Activated T-cell treated with anti-CD3 and anti-CD28 coated beads for 4 hours (primary cell): ENCODE measurements at places on chromosomes 1 and 21.

GRCh38 chr1:236257216-236257615, 24.5 kb downstream of the ERO1B start:
- DNase-seq: no peak

DNA sequence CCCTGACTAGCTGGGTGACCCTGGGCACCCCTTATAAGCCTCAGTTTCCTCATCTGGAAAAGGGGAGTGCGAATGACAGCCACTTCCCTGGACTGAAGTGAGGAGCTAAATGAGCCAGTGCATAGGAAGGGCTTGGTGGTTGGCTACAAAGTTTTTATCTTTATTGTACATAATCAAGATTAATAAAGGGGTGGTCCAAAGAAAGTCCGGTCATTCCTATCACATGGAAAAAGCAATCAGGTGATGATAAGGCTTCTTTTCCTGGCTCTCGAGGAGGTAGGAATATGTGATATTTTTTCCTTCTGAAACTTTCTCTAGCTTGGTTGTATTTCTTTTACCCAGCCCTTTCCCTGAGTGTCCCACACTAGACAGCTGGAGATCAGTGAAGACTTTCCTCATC, 56.5 kb downstream of the TMCO4 start:
- no peak for DNase-seq

- no peak for DNase-seq
These were observed 39.6 kb downstream of the KIF1B start for GRCh38 chr1:10249808-10250457.

DNA sequence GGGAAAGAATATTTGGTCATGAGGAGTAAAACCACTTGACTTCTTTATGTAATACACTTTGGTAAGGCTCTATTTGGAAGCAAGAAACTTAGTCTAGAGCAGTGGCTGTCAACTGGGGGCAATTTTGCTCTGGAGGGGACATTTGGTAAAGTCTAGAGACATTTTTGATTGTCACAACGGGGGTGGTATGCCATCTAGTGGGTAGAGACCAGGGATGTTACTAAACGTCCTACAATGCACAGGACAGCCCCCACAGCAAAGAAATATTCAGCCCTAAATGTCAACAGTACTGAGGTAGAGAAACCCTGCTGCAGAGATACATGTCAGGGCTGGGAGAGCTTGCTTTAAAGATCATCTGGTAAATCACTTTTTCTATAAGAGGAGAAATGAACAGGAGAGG, 13.5 kb downstream of the FUCA1 start:
- no peak for DNase-seq

- DNase-seq: no peak
These were observed 126.6 kb downstream of the PSMG1 start for GRCh38 chr21:39056636-39057035.

GRCh38 chr21:14530592-14530991, 15.5 kb downstream of the SAMSN1 start:
- DNase-seq: no peak

DNA sequence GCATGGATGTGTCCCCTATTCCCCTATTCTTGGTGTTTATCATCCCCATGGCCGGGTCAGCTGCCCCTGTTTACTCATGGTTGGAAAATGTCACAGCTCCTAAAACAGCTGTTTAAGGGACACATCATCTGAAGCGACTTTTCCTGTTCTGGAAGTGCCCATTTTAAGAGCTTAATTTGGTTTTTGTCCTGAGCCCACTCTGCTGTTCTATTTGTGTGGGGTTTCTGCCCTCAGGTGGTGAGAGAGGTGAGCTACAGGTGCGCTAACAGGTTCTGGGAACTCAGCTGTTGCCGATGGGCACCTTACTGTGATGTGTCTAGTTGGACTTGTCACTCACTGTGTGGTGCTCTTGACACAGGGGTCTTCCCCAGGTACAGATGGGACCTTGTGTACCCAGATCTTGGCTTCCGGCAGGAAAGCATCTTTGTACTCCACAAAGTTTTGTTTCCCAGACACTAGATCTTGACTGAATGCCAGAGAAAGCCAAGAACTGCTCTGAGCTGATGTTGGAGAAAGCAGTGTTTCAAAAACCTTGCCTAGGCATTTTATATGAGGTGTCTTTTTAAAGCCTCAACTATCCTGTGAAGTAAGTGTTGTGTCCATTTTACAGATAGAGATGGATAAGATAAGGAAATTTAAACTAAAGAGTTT, 59.0 kb upstream of the CD1D start:
- no peak for DNase-seq

GRCh38 chr1:39898648-39899603, 2.8 kb downstream of the MYCL start:
- no peak for DNase-seq

DNA sequence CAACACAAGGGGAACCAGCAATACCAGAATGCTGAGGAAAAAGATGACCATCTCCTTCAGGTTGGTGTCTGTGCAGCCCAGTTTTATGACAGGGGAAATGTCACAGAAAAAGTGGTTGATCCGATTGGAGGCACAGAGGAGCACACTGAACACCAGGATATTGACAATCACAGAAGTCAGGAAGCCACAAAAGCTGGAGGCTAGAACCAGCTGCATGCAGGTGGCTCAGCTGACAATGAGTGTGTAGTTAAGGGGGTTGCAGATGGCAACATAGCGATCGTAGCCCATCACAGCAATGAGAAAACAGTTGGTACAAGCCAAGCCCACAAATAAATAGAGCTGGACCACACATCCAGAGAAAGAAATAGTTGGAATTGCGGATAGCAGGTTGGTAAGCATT, 16.3 kb upstream of the OR10K1 start:
- no peak for DNase-seq

DNA sequence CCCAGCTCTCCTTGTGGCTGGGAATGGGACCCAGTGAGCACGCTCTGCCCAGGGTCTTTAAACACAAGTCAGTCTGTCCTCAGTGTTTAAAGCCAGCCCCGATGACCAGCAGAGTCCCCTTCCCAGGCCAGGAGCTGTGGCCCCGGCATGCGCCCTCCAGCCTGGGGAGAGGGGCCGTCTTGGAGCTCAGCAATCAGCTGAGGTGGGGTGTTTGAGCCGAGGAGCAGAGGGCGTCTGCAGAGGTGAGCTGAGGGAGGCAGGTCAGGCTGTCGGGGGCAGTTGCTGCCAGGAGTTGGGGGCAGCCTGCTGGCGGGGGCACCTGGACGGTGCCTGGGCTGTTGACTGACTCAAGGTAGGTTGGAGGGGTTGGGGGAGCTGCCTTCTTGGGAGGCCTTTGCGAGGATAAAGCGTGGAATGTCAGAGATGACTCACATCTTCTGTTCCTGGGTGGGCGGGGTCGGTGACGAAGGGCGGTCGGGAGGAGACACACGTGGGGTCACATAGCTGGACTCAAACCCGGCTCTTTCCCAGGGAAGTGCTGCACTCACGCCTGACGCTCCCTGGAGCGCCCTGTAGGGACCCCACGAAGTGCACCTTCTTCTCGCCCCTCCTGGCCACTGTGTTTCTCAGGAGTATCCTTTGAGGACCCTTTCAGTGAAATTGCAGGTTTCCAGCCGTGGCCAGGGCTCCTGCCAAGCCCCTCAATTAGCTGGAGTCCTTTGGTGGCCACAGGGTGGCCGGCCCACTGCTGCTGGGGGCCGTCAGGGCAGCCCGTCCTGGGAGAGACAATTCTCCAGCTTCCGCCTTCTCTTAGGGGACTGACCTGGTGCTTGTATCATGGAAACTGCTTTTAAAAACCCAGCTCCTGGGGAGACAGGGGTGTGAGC, 86.2 kb downstream of the SIK1 start:
- DNase-seq: no peak

DNA sequence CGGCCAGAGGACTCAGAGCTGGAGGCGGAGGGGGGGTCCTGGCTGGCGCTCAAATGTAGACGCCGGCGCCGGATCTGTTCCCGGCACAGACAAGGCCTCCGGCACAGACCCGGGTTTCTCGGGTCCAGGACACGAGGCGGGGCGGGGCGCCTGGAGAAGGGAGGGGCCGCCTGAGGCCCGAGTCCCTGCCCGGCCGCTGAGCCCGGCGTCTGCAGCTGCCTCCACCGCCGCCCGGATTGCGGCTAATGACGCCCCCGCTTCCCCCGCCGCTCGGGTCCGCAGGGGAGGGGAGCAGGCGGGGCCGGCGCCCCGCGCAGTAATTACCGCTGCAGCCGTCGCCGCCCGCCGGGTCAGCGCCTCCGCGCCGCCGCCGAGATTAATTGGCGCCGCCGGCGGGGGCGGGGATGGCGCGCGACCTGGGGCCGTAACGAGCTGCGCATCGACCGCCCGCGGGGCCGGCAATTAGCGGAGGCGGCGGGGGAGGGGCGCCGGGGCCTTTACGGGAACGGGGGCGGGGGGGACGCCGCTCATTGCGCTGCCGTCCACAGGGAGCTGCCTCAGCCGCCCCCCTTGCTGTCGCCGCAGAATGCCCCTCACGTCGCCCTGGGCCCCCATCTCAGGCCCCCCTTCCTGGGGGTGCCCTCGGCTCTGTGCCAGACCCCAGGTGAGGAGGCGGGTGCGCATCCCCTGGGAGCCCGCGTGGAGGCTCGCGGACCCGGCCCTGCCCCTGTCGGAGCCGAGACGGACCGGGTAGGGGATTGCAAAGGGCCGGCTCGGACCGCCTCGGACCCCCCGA, 17.3 kb downstream of the NOC2L start:
- no peak for DNase-seq

GRCh38 chr1:55735106-55735505, 519.9 kb upstream of the USP24 start:
- no peak for DNase-seq

DNA sequence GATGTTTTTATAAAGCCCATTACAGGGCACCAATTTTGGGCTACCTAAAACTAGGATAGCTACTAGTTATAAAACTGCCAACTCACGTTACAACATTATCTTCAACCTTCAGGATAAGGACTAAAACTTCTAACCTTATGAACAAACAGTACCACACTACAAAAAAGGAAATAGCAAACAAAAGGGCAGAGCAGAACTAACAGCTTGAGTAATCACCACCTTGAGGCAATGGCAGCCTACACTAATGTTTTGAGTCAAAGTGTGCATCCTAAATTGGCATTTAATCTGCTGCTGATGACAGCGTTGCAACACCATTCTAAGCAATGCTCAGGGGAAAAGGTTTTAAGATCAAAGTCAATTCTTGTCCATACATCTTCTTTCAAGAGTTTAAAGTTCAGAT, 27.2 kb downstream of the PTP4A2 start:
- DNase-seq: no peak

DNA sequence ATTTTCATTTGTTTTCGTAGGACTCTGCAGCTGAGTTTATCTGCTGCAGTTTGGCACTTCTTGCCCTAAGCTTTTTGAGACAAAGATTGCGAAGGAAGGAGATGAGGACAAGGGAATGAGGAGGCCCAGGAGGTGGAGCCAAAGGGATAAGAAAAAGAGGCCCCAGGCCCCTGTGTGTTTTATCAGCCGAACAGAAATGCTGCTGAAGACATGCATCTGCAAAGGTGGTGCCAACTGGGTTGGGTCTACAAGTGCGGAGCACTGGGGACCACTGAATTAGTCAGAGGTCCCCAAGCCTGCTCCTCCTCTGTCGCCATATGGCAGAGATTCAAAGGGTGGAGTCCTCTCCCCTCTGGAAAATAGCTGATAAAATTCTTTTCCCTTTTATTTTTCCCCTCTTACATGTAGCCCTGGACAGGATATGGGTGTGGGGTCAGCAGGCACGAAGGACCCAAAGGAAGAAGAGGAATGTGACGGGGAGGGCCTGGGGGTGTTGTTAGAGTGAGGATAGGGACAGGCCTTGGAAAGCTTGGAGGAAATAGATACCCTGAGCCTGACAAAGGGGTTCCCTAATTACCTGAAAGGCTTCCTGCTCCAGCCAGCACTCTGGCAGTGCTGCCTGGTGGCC, 2.7 kb downstream of the CD34 start:
- no peak for DNase-seq

- no peak for DNase-seq
These were observed 5.4 kb downstream of the CDCA8 start for GRCh38 chr1:37697737-37698136.

DNA sequence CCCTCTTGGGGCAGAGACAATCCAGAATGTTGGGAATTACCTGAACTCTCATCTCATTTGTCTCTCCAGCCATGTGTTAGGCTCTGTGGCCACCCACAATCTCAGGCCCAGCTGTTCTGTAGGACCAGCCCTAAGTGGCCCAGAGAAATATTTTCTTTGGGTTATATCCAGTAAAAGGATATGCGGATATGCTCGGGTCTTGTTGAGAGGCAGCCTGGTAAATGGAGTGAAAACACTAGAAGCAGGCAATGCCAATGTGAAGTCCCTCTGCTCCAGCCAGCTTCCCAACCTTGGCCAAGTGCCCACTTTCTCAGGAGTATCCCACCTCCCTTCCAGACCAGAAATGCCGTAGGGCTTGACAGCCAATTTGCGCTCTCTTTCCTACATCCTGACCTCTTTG, 192.2 kb downstream of the ST6GALNAC3 start:
- DNase-seq: no peak

DNA sequence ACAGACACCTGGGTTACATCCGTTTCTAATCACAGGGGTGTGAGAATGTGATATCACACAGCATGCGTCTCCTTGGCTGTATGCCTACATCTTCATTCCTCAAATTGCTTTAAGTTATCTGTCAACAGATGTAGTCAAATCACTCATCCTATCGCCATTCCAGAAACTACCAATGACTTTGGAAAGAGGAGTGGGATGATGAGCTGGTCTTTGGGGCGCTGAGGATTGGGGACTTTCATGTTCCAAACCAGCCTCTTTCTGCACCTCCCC, 104.8 kb downstream of the NAV1 start:
- no peak for DNase-seq

GRCh38 chr1:188325211-188325610, 1496.5 kb downstream of the PLA2G4A start:
- no peak for DNase-seq

DNA sequence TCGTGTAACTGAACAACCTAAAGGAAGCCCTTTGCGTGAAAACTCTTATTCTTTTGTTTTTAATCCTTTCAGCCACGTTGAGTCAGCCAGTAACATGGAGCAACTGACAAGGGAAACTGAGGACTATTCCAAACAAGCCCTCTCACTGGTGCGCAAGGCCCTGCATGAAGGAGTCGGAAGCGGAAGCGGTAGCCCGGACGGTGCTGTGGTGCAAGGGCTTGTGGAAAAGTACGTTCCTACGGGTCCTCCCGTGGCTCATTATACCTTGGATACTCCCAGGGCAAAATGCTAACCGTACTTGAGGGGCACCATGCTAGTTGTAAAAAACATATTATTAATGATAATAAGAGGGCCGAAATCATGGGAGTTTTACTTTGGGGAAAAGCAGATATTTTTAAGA, 49.4 kb downstream of the LAMC2 start:
- no peak for DNase-seq

DNA sequence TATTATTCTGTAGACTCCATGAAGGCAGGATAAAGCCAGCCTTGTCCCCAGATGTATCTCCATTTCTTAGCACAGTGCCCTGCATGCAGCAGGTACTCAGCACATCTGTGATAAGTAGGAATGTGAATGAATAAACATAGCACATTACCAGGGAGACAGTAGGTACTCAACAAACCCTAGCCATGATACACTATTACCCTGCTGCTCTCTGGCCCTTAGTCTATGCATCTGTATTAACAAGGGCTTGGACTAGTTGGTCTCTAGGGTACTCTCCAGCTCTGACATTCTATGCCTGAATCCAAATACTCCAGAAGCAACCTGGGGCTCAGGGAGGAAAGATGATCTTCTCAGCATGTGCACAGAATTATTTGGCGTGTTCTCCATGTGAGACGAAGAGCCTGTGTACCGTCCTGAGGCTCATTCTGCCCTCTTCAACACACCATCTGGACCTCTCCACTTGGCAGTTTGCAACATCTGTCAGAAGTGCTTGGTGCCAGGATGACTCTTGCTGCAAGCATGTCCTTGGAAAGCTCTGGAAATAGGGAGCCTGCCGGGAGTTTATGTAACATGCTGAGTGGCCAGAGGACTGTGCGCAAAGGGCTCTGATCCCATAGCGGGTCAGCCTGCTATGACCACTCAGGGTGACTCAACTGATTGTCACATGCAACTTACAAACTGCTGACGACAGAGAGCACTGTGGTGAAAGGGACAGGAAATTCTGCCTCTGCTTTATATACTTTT, 228.2 kb upstream of the USP24 start:
- no peak for DNase-seq
